ENCODE measurements at places on chromosomes 4 and X.

- DNase-seq: no peak
These were observed 17.2 kb upstream of the HPGDS start for GRCh38 chr4:94359838-94360237.

GRCh38 chrX:112341598-112341997, 259.0 kb upstream of the TRPC5 start:
- DNase-seq: no peak

GRCh38 chrX:148204195-148204594, 223.1 kb downstream of the FMR1NB start:
- no peak for DNase-seq

DNA sequence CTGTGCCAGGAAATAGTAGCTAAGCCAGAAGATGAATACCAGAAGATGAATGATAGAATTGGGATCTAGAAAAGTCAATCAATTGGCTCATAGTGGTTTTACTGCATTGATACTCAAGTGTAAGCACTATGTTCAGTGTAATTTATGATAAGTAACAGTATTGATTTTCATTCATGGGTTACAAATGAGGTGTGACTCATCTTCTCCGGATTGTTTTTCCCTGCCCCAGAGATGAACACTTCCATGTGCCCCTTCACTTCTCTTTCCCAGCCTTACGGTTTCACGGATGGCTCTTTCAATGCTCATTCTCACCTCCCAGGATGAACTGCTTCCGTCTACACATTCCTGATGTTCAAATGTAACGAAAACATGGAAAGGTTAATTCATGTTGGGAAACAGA, 9.8 kb upstream of the GUCY1B1 start:
- DNase-seq: no peak

DNA sequence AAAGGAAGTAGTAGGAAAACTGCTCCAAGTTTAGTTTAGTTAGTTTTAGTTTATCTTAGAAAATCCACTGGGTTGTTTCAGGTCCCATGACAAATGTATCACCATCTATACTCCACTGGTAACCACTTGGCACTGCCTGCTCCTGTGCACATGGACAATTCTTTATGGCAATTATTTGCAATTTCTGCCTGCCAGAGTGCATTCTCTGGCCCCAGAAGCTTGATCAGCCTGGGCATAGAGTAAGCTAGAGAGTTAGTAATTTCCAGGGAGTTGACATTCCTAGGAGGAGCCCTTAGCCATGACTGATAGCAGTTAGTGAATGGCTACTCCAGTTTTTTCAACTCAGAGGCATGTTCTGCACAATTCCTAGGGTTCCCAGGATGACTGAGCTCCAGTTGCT, 203.2 kb upstream of the FGF13 start:
- no peak for DNase-seq

GRCh38 chr4:118180776-118181175, 146.5 kb downstream of the NDST3 start:
- no peak for DNase-seq

GRCh38 chr4:3255611-3256186, 6.7 kb downstream of the MSANTD1 start:
- DNase-seq: no peak

DNA sequence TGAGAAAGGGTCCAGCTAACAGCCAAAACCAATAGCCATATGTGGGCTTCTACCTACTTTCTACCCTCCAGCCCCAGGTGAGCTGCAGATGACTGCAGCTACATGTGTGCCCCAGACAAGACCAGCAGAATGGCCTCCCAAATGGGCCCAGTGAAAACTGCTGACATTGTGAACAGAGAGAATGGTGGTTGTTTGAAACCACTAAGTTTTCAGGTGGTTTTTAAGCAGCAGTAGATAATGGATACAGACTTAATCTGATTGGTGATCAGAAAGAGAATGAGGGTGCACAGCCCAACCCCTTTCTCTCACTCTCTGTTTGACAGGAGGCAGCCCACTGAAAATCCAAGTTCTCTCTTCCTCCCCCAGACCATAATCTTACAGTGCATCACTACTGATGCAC, 42.5 kb upstream of the BBS12 start:
- DNase-seq: no peak

- no peak for DNase-seq
These were observed 292.1 kb downstream of the STIM2 start for GRCh38 chr4:27152703-27153102.

DNA sequence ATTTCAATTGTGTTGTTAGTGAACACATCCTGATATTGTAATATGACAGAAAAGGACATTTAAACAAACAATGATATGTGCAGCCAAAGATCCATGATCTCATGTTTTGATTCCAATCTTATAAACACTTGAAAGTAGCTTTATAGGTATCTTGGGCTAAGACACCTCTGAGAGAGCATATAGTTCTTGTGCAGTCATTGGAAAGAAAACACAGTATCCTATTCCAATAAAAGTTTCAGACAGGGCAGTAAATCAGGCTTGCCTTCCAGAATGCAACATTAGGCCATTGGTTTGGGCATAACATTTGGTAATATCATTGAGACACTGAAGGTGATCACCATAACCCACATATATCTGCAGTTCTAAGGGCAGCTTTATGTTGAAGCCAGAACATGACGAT, 188.3 kb upstream of the HCCS start:
- DNase-seq: no peak

DNA sequence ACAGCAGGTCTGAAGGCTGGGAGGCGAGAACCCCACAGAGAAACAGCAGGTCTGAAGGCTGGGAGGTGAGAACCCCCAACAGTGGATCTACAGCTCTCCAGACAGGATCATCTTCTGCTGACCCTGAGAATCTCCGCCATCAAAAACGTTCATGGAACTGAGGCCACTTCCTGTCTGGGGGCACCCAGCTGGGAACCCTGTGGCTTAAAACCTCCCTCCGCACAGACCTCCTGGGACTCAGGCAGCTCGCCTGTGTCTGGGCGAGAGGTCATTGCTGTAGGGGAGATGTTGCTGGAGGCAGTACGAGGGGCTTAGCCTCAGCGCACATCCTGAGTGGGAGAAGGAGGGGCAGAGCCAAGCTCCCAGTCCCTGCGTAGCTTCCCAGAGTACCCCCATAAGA, 15.1 kb upstream of the CLDN24 start:
- no peak for DNase-seq

GRCh38 chr4:145299380-145300076, 119.1 kb upstream of the OTUD4 start:
- no peak for DNase-seq

- no peak for DNase-seq
These were observed 49.3 kb upstream of the EFHC2 start for GRCh38 chrX:44392767-44393166.

DNA sequence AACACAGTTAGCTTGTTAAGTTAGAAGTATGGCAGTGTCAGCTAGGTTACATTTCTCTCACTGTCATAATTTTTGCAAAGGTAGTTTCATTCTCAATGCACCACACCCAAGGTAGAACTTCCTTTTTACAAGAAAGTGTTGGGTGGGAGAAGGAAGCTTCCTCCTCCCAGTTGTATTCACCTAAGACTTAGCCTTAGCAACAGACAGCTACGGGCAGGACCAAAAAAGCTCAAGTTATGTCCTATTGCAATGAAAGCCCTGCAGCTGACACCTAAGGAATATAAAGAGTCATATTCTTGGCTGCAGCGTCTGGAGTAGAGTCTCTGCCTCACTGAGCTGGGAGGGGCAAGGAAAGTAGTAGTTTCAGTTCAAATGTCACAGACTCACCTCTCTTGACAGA, 25.1 kb upstream of the PRDM8 start:
- DNase-seq: no peak

- no peak for DNase-seq
These were observed 126.1 kb downstream of the INPP4B start for GRCh38 chr4:142719854-142720541.

GRCh38 chr4:121827853-121828252, 4.2 kb upstream of the CCNA2 start:
- DNase-seq: no peak

DNA sequence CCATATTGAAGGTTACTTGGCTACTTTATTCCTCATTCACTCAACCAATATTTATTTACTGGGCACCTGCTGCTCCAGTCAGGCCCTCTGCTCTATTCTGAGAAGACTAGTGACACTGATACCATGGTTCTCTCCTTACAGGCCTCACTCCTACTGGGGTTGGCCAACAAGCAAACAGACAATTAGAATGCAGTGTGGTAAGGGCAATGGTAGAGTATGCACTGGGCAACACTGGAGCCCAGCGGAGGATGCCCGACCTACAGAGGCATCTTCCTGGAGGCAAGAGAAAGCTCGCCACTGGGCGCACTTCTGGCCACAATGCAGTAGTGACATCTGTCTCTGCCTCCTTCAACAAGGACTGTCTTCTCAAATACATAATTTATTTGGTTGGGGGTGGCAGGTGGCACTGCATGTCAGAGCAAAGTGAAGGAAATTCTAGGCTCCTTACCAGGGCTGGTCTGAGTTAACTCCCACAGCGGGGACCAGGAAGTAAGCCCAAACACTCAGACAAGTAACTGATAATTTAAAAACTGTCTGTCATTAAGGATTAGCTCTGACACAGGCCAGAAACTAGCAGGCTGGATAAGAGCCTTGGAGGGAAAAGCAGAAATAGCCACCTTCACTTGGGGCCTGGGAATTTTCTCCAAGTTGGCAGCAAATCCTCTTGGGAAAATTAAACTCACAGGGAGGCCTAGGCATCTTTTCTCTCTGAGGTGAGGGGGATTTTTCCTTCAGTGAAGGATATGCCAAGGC, 150.7 kb upstream of the EOLA2 start:
- no peak for DNase-seq

- no peak for DNase-seq
These were observed 17.6 kb upstream of the PRRG1 start for GRCh38 chrX:37331546-37331945.

GRCh38 chrX:106898462-106898861, 4.7 kb downstream of the RIPPLY1 start:
- peak; percentile 19 for DNase-seq

DNA sequence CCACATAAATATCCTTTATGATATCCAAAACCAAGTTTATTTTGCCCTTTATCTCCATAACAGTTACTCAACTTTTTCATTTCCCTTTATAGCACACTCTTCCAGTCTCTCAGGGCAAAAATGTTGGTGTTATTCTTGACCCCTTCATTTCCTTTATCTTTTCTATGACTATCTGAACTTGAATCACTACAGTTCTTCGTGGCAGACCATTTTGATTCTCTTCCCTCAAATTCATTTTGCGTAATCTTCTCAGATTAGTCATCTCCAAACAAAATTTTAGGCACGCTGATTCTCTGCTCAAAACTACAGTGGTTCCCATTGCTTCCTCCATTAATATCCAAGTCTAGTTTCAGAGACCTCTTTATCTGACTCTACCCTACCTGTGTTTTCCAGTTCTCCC, 26.1 kb downstream of the RUFY3 start:
- DNase-seq: no peak

DNA sequence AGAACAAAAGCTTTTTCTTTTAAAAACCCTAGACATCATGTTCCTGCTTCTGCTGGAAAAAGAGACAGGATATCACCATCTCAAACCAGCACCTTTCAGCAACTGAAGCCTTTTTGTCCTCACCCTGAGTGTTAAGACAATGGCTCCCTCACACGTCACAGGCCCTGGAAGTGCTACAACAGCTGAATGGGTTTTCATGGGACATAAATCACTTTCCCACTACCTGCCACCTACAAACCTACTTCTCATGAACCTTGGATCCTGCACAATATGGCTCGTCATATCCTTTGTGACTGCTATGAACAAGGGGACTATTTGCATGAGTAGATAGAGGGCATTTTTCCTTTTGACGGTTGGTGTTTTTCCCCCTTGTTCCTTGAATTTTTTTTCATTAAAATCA, 93.6 kb downstream of the TSPAN5 start:
- peak; percentile 4 for DNase-seq

- DNase-seq: no peak
These were observed 139.7 kb upstream of the MAMLD1 start for GRCh38 chrX:150223176-150224015.

- DNase-seq: no peak
These were observed 88.3 kb downstream of the ZNF718 start for GRCh38 chr4:212438-213188.

GRCh38 chrX:123626962-123627361, 105.9 kb downstream of the THOC2 start:
- DNase-seq: no peak

DNA sequence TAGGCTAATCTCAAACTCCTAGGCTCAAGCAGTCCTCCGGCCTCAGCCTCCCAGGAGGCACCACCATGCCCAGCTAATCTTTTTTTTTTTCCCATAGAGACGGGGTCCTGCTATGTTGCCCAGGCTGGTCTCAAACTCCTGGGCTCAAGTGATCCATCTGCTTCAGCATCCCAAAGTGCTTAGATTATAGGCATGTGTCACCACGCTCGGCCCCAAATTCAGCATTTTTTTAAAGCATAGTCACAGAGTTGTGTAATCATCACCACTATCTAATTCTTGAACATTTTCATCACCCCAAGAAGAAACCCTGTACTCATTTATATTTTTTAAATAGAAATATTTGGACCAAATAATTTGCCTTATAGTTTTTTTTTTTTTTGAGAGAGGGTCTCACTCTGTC, 10.3 kb downstream of the CENPI start:
- no peak for DNase-seq

- no peak for DNase-seq
These were observed 187.3 kb upstream of the FAM241A start for GRCh38 chr4:111957997-111958396.

DNA sequence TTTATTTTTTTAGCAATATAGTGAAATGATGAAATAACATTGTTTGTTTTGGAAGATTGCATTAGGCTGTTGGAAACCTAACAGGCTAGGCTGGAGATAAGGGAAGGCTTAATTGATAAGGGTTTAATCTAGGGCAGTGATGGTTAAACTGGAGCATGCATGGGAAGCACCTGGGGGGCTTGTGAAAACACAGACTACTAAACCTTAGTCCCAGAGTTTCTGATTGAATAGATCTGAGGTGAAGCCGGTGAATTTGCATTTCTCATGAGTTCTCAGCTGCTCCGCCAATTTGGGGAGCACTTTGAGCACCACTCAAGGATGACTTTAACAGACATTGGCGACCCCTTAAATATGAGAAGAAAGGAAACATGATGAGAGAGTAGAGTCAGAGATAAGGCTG, 11.5 kb downstream of the STK26 start:
- no peak for DNase-seq

GRCh38 chrX:114841051-114841450, 176.4 kb downstream of the IL13RA2 start:
- no peak for DNase-seq

DNA sequence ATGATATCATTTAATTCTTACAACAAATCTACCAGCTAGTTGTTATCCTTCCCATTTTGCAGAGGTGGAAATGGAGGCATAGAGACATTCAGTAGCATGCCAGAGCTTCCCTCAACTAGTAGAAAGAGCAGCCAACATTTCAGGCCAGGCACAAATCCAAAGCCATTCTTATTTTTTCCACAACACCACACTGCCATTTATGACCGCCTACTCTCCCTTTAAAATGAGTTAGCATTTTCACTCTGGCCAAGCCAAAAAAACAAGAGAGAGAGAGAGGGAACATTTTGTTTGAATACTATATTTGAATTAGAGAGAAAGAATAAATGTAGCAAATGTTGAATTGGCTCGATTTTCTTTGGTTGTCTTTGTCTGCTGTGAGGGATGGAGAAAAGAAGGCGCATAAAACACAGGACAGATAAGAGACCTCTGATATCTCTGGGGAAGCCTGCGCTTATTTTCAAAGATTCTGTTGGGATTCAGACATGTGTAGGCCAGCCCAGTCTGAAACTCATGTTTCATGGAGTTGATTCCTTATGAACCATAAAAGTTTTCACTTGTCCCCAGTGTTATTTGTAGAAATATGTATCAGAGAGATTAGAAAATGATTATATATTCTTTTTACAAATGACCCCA, 265.7 kb downstream of the RAB28 start:
- DNase-seq: no peak

GRCh38 chr4:188347339-188347738, 208.1 kb downstream of the TRIML1 start:
- DNase-seq: no peak

GRCh38 chr4:13347517-13348125, 136.5 kb downstream of the RAB28 start:
- DNase-seq: peak; percentile 34

Data from NCI-H526 treated with DMSO at 0.1 percent for 48 hours (cell line).